NCI-H345 (cell line): ENCODE measurements at places on chromosomes 4 and X.

- DNase-seq, result no peak
Measured at GRCh38 chr4:174217273-174218126, 66.0 kb downstream of the FBXO8 start.

- no peak for DNase-seq
Measured at GRCh38 chr4:89751416-89751815, 85.5 kb downstream of the SNCA start.

DNA sequence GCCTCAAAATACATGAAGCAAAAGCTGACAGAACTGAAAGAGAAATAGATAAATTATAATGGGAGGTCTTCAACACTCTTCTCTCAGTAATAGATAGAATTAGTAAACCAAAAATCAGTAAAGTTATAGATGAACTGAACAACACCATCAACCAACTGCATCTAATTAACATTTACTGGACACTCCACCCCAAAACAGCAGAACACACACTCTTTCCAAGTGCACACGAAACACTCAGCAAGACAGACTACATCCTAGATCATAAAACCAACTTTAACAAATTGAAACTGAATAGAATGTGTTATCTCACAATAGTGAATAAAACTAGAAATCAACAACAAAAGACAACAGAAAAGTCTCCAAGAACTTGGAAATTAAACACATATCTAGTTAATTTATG lies 25.1 kb upstream of the TCEAL4 start:
- DNase-seq, result no peak

- no peak for DNase-seq
Measured at GRCh38 chrX:135347381-135348016, 38.2 kb downstream of the ETDC start.

- no peak for DNase-seq
Measured at GRCh38 chr4:106594291-106594952, 225.8 kb upstream of the GIMD1 start.

GRCh38 chr4:167020410-167020809 lies 213.9 kb downstream of the SPOCK3 start:
- no peak for DNase-seq

DNA sequence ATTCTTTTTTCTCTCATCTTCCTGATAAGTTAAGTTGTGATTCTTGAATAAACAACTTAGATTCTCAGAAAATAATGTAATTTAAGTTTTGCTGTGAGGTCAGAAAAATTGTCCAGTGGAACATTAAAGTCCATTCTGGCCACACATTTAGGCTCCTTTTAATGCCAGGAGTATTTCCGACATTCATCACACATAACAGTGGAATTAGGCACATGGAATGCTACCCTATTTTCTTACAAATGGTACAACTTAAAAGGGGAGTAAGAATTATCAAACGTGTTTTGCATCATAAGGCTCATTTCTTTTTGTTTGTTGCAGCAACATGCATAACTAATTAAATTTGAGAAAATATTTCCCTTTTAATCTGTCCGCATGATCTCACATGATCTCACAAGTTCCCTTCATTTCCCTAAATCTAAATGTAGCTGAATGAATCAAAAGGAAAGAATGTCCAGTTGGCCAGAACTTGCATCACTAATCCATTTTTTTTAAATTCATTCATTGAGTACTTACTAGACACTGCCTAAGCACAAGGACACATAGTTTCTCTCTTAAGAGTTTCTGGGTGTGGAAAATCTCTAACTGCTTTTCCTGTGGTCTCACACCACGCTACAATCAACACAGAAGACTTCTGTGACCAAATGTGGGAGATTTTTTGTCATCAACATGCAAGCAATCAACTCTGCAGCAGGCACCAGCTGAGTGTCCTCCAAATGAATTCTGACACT lies 22.0 kb downstream of the SPARCL1 start:
- DNase-seq, result no peak

DNA sequence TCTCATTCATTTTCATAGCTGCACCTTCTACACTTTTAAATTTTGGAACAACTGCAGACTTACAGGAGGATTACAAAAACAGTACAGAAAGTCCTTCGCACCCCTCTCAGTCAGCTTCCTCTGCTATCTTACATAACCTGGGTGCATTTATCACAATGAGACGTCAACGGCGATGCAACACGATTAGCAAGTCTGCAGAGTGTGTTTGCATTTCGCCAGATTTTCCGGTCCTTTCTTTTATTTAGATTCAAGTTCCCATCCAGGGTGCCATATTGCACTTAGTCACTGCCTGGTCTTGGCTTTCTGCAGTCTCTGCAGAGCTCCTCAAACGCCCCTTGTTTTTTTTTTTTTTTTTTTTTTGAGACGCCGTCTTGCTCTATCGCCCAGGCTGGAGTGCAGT lies 85.9 kb downstream of the ASMT start:
- DNase-seq, result no peak

DNA sequence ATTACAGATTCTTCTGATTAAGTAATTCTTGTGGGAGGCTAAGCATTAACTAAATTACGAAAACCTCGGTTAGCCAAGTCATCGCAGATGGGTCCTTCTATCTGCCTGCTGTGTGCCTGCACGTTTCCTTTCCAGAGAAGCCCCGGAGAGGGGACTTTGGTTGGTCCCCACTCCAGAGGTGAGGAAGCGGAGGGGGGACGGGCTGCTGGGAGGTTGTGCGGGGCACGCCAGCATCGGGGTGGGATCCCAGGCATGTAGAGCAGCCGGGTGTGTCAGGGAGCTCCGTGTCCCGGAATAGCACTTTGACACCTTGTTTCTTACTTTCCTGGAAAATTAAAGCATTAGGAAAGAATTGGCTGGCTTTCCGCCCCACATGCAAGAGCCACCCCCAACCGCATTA lies 26.6 kb downstream of the PIGG start:
- DNase-seq, result no peak

GRCh38 chrX:85020216-85020615 lies 16.5 kb downstream of the APOOL start:
- DNase-seq, result no peak

GRCh38 chr4:212438-213188 lies 88.3 kb downstream of the ZNF718 start:
- DNase-seq, result no peak

DNA sequence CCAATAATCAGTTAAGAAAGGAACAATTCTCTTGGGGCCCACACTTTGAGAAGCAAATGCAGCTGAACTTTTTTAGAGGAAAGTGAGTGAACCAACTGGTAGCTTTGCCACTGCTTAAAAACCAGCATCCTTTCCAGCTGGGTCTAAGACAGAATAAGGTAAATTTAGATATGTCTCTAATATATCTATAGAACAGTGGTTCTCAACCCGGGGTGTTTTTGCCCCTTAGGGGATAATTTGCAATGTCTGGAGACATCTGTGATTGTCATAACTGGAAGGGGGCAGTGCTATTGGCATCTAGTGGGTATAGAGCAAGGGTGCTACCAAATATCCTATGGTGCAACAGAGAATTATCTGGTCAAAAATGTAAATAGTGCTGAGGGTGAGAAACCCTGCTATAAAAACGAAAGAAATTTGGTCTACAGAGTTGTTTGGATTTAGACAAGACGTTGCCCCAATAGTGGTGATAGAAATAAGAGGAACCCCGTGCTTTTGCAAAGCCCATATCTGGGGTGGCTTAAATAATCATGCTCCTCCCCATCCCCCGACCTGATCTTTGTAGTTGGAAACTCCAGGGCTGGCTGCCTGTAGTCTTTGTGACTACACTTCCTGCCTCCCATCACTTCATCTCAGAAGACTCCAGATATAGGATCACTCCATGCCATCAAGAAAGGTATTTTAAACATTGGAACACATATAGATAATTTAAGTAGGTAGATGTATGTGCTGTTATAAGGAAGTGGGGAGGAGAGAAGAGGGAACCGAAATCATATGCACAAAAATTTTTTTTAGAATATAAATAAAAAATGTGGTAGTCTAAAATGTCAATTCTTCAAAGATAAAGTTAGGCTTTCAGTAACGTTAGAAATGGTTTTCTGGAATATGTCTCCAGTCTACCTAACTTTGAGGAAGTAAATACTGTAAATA lies at the start of gene TLR7:
TSS of gene TLR7 (plus strand) at position 622 of the 927 bp plus-strand sequence. CDS start 507 bp downstream, outside the sequence.
- no peak for DNase-seq

DNA sequence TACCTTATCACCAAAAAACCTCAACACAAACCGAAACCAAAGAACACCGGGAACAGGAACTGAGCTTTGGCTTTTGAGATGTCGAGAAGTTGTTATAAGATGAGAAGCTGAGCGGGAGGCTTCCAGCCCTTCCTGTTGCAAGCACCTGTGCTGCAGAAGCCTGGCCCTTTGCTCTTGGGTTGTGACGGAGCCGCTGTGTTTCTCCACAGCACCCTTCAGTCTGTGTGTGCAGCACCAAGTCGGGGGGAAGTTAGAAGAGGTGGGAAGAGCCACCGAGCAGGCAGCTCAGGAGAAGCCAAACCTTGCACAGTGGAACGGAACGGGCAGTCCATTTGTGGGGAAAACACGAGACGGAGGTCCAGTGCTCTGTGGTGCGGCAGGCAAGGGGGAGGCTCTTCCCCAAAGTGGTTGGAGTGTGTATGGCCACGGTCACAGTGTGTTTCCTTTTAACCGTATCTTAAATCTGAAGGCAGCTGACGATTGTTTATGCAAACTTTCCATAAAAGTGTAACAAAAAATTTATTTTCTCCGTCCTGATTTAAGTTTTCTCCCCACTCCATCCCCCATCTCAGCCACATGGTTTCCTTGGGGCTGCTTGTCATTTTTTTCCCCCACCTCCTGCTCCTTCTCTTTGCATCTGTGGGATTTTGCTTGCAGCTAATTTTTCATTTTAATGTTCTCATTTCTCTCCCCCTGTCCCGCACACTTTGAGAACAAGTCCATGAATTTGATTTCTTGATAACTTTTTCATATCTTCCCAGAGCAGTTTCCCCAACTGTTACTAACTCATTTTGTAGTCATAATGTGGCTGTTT lies 123.7 kb downstream of the STOX2 start:
- no peak for DNase-seq

DNA sequence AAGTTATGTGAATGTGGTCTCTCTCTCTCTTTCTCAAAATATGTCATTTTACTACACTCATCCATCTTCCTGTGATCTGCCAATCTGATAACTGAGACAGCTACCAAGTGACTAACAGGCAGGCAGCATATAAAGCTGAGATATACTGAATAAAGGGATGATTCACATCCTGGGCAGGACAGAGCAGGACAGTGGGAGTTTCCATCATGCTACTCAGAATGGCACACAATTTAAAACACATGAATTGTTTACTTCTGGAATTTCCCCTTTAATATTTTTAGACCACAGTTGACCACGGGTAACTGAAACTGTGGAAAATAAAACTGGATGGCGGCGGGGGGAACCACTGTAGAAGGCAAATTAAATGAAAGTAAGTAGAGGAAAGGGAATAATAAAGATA lies 58.6 kb upstream of the DCTD start:
- DNase-seq, result no peak

GRCh38 chr4:146439437-146439836 lies 82.3 kb downstream of the SLC10A7 start:
- DNase-seq, result no peak

- DNase-seq, result no peak
Measured at GRCh38 chr4:55468724-55469123, 73.0 kb downstream of the TMEM165 start.

- DNase-seq, result no peak
Measured at GRCh38 chrX:74160816-74161215, 143.2 kb upstream of the ZCCHC13 start.

DNA sequence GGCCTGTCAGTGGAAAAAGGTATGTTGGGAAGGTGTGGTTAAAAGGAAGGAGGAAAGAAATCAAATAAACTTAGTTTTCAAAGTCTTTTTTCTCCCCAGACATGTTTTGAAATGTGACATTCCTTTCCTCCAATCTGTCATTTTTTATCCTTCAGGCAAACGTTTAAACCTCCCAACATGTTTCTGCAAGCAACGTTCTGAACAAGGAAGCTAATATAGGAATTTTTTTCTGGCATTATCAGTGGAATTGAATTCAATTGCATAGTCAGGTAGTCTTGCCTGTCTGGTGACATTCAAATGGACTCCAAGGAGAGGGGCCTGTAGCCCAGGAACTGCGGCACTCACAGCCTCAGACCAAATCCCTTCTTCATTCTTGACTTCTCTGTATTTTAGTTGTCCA lies 30.0 kb upstream of the RASSF6 start:
- DNase-seq, result no peak

- DNase-seq, result no peak
Measured at GRCh38 chr4:109025471-109026076, 262.7 kb upstream of the ETNPPL start.
